Activated naive CD4-positive, alpha-beta T cell (primary cell): ENCODE measurements at places on chromosomes 16 and 17.

GRCh38 chr17:7848739-7849129, 6.1 kb upstream of the TMEM88 start:
- DNase-seq, result no peak

DNA sequence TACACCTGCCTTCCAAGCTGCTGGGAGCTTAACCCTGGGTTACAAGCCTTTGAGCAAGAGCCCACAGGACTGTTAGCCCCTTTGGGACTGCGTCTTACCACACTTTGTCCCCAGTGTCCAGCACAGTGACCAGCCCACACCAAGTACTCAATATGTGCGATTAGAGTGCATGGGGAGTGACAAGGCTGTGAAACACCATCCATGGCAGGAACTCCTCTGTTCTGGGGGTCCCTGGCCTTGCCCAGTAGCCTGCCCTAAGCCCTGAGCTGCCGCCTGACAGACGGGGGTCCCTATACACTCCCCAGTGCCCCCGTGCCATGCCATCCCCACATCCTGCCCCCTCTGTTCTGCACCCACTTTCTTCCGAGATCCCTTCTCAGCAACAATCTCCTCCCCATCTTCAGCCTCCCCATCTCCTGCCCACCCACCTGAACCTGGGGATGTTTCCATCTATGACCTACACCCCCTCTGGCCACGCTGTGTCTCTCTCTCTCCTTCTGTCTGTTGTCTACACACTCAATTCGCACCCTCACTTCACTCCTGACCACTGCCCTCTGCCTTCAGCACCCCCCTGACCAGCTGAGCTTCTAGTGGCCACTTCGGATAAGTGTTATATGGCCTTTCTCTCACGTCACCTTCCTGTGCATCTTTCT, 112.9 kb upstream of the SMURF2 start:
- DNase-seq, result no peak

DNA sequence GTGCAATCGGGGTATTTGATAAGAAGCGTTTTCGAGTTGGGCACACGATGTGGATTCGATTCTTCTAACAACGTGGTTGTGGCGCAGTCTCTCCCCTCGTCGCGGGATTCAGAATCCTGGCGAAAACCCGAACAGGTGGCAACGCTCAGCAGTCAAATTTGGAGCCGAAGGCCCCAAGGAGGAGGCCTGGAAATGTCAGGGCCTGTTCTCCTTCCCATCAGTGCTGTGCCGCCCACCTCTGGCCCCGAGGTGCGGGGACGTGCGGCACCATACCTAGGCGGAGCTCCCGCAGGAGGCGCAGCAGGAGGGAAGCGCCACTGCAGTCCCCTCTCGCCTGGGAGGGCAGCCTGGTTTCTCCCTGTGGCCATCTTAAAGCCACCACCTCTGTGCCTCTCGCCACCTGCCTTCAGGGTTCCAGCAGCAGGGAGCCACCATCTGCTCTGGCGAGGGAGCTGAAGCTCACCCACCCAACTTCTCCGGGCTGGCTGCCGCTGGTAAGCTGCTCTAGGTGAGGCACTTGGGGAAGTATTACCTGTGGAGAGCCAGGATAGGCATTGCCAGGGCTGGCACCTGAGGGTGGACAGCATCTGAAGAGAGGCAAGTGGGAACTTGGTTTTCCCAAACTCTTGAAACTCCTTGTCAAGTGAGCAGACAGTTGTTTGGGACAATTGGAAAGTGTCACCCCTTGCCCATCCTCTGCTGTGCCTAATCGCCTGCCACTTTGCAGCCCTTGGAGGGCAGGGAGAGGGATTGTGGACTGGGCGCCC, 2.6 kb upstream of the AATF start:
- no peak for DNase-seq

- no peak for DNase-seq
Measured at GRCh38 chr16:78543023-78543422, 443.6 kb downstream of the WWOX start.

DNA sequence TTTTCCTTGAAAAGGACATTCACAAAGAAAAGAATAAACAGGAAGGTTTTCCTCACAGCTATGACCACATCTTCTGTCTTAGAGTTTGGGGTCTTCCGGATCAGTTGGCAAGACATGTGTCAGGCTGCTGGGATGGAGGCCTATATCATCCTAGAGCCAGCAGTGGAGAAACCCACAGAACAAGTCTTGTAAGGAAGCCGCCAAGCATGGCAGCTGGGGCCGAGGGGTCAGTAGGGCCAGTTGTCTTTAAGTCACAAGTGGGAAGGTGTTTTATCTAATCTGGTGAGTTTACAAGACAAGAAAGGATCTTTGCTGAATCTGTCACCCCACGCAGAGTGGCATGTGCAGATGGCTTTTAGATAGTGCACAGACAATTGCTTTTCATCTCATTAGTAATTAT, 25.7 kb downstream of the SCNN1B start:
- DNase-seq, result no peak

DNA sequence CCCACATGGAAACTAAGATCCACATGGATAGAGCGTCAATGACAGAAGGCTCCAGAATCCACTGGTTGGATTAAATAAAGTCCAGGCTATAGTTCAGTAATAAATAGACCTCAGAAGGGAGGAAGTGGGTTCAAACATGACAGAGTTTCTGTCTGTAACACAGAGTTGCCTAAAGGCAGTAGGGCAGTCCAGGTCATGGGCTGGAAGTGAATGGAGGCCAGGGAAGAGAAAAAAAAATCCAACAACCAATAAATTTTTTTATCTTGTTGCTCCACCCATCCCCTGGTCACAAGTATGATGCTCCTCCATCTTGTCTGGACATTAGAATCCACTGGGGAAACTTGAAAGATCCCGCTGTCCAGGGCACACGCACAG, 92.4 kb downstream of the RGS9 start:
- DNase-seq, result no peak

DNA sequence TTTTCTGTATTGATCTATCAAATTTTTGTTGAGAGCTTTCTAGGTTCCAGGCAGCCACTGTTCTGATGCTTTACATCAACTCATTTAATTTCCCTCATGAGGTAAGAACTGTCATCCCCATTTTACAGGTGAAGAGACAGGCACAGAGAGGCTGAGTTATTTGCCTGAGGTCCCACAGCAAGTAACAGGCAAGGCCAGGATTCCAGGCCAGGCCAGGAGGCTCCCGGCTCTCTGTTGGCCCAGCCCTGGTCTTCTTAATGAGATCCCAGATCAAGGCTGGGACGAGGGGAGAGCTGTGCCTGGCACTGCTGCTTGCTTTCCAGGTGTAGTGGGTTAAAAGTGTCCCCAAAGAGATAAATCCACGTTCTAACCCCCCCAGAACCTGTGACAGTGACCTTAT, 22.4 kb upstream of the RMI2 start:
- DNase-seq, result no peak

DNA sequence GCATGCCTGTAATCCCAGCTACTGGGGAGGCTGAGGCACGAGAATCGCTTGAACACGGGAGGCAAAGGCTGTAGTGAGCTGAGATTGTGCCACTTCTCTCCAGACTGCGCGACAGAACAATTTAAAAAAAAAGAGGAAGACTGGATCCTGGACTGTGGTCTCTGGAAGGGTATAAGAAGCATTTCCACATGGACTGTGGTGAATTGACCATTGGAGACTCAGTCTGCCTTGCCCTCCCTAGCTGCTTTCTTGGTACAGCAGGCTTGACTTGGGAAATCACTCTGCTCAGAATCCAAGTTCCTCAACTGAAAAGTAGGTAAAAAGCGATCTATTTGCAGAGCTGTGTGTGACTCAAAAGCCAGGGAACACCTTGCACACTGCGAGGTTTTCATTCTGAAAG, 1.0 kb upstream of the MGRN1 start:
- DNase-seq, result no peak

DNA sequence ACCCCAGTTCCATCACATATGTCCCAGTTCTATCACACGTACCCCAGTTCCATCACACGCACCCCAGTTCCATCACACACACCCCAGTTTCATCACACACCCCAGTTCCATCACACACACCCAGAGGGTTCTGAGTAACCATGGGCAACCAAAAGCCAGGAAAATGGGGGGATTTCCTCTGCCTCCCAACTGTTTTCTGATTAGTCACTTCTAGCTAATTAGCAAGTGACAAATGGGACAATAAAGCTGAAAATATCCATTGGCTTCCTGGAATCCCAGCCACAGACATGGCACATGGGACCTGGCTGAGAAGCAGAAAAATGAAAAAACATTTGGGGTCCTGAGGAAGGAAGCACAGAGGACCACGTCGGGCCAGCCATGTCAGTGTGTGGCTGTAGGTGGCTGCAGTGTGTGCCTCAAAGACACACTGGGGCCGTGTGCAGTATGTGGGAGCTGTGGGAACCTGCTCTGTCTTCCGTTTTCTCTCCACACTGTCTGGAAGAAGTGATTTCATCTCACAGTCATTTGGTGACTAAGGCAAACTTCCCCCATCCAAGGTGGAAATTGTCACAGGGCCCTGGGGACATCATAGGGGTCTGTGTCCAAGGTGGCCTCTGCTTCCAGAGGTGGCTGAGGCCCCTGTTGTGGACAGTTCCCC, 106.7 kb downstream of the CMIP start:
- no peak for DNase-seq

GRCh38 chr17:56300144-56300543, 146.9 kb downstream of the ANKFN1 start:
- no peak for DNase-seq

GRCh38 chr16:81432937-81433557, 11.6 kb upstream of the CMIP start:
- no peak for DNase-seq

DNA sequence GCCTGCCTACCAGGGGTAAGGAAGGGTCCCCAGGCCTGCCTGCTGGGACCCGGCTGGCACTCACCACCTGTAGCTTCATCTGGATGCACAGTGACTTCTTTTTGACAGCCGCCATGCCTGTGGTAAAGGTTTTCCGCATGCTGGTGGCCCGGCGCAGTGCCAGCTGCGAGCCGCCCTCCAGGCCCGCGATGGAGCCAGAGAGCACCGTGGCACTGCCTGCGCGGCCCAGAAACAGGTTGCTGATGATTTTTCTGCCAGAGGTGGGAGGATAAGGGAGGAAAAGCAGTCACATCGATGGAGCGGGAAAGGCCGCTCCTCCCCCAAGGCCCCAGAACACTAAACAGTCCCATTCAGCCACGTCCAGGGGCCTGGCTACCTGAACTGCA, 67.4 kb downstream of the PIPOX start:
- DNase-seq, result no peak

DNA sequence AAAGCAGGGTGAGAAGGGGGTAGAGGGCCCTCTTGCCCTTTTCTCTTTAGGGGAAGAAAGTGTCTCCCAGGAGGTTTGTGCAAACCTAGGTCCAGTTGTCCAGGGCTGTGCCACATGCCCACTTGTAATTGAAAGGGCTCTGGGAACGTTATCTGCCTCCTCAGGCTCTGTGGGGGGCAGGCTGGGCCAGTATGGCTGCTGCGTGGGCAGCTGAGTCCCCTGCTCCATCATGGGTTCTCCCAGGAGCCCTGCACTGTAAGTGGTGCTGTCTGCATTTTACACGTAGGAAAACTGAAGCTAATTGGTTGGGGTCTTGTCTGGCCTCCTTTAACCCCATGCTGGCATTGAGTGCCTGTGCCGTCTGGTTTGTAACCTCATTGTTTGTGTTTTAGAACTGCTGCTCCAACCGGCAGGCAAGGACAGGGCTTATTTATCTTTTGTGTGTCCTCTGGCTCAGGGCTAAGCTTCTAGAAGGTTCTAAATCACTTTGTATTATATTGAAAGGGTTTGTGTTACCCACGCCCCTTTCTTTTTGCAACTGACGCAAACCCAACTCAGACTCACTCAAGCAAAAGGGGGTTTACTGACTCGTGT, 117.7 kb upstream of the CIBAR2 start:
- DNase-seq, result no peak

GRCh38 chr17:27895940-27896535, 2.9 kb upstream of the LYRM9 start:
- no peak for DNase-seq

DNA sequence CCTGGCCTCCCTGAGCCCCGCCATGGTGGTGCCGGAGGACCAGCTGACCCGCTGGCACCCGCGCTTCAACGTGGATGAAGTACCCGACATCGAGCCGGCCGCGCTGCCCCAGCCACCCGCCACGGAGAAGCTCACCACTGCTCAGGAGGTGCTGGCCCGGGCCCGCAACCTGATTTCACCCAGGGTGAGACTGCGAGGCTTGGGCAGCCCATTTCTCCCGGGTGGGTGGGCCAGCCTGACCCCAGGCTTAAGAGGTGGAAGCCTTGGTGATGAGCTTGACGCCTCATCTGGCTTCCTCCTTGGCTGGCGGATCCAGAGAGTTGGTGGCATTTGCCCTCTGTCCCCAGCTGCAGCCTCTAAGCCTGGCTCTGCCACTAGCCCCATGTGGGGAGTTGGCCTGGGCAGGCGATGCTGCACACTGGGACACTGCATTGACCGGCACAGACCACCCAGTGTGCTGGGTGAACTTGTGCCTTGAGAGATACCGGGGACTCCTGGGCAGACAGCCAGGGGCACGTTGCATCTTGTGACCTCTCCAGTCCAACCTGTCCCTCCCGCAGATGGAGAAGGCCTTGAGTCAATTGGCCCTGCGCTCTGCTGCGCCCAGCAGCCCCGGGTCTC, 3.0 kb downstream of the CDT1 start:
- DNase-seq, result no peak

- no peak for DNase-seq
Measured at GRCh38 chr17:31744511-31744951, 114.5 kb downstream of the COPRS start.

- no peak for DNase-seq
Measured at GRCh38 chr17:11608396-11608795, 10.1 kb downstream of the DNAH9 start.

GRCh38 chr16:74083541-74083940, 213.1 kb upstream of the PSMD7 start:
- DNase-seq, result no peak

DNA sequence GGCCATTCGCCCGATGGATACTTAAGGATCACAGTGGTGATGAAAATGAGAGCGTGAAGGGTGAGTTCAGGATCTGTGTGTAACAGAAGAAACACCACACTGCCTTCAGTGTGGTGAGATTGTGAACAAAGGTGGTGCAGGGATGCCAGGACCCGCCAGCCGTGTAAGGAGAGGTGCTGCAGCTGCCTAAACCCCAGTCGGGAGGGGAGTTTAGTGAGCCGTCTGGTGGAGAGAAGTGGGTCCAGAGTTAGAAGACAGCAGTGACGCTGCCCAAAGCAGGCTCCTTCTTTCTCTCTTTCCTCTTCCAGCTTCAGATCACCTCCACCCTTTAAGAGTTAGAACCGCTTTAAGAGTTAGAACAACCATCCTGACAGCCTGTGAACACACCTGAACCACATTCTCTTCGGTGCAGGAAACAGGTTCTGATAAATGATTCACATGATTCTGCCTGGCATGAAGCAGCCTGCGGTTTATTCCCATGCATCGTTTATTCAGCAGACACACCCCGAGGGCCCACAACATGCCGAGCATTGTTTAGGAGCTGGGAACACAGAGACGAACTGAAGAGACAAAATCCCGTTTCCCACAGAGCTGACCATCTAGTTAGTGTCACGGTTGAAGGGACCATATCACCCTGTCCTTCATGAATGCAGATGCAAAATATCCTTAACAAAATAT, 84.0 kb upstream of the DNAH17 start:
- DNase-seq, result no peak
